ENCODE measurements at places on chromosomes 2 and 18.

- DNase-seq: no peak
These were observed 54.4 kb downstream of the TWIST2 start for GRCh38 chr2:238902285-238902684.

DNA sequence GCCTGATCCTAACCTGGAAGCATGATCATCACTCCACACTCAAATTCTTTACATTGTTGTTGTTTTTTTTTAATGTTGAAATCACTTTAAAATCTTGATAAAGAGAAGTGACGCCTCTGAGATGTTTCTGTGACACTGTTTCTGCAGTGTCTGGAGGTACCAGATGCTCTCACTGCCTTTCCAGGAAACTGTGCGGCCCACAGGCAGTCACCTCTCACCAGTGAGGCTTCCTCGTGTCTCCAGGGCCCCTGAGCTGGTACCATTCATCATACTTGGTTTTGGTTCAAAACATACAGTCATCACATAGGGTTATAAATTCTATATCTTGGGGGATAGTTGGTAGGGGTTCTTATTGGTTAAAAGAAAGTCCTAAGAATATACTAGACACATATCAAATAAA is 10.1 kb upstream of the ID2 start:
- no peak for DNase-seq

DNA sequence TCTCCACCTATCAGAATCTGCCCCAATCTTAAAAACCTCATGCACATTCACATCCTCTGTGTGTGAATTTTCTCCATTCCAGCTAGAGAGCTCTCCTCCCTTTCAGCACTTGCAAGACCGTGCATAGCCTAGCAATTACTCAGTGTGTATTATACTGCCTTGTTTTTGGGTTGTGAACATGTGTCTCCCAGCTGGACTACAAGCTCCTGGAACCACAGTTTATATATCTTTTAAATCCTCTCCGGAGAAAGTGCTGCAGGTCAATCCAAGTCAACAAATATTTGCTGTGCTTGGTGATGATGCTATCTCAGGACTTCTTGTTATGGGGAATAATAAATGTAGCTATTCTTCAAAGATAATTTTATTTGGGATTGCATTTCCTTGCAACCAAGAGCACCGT is 58.2 kb upstream of the MEX3C start:
- no peak for DNase-seq

DNA sequence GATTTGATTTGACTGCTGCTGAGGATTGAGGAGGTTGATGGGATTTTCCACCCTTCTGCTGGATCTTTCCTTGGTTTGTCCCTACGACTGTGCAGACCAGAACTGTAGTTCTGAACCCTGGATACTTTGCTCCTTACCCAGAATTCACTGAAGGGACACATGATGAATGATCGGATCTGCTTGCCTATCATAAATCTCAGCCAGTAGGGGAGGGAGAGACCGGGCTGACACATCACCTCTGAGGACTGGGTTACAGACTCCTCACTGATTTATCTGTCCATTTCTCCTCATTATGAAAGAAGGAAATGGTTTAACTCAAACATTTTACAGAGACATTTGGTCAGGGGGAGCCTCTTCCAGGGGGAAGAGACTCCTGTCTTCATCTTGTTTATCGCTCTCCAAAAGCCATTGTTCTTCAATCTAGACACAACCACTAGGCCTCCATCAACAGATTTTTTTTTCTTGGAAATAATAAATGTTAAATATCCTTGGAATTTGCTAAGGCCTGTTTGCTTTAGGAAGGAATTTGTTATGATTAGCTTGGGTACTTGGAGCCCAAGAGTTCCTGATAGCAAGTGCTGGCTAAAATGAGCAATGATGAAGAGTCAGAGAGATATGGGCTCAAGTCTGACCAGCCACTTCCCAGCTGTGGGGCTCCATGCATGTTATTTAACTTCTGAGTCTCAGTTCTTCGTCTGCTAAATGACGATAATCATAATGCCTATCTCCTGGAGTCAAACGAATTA is 925.5 kb downstream of the SLC4A3 start:
- DNase-seq: no peak

DNA sequence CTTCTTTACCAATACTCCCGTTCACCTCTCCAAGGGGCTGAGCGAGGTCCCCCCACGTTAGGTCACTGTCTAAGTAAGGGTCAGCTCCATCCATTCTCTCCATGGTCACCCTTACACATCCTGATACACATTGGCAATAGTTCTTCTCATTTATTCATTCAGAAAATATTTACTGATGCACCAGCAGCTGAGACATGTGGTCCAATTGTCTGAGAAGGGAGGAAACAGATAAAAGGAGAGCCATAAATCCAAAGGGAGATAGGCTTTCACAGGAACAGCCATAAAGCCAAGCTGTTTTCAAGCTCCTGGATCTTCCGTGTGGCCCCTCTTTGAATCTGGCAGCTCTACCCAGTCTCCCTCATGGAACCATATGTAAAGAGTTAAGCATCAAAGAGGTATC is 121.2 kb downstream of the TXNL1 start:
- DNase-seq: no peak

- DNase-seq: no peak
These were observed 49.7 kb upstream of the ABCA12 start for GRCh38 chr2:215188078-215188477.

- DNase-seq: no peak
These were observed 361.9 kb downstream of the TXNL1 start for GRCh38 chr18:56276466-56276865.

DNA sequence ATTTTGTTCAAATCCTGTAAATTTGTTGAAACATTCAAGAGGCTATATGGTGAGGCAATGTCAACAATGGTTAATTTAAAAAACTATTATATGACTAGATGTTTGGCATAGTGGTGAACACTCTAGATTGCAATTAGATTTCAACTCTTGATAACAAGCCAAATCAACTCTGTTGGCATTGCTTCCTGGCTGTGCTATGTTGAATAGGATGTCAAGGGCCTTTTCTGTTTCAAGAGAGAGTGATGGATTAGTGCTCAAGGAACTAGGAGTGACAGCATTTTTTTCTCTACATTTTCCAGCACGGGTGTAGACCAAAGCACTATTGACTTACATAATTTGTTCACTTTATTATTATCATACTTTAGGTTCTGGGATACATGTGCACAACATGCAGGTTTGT is 172.4 kb upstream of the KCNH7 start:
- DNase-seq: no peak

- no peak for DNase-seq
These were observed 265.9 kb upstream of the SALL3 start for GRCh38 chr18:78713726-78714125.

DNA sequence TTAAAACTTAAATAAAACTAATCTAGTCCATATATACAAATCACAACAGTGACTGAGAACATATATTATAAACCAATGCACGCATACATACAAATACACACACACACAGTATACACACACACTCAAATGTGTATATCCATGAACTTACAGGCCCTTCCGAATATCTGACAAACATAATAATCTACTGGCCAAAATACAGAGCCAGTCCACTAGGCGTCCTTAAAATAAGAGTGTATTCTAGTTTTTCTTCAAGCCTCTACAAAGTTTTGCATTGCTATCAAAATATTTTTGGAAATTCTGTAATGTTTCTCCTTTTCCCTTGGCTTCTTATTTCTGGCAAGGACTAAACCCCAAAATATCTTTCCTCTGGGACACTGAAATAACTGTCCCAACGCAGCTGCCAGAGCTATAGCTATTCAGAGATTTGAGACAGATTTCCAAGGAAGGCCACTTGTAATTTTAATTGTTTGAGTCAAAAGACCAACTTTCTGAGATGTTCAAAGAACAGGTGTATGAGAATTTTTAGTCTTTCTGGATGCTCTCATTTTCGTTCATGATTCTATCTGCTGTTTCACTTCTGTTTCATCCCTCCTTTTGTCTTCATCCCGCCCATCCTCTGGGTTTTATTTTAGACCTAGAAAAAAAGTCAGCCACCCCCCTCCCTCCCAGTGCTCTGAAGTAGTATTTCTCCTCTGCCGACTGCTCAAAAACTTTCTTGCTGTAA is 24.1 kb upstream of the SP3 start:
- DNase-seq: no peak

GRCh38 chr2:129748653-129749052 is 230.8 kb upstream of the RAB6C start:
- DNase-seq: no peak

DNA sequence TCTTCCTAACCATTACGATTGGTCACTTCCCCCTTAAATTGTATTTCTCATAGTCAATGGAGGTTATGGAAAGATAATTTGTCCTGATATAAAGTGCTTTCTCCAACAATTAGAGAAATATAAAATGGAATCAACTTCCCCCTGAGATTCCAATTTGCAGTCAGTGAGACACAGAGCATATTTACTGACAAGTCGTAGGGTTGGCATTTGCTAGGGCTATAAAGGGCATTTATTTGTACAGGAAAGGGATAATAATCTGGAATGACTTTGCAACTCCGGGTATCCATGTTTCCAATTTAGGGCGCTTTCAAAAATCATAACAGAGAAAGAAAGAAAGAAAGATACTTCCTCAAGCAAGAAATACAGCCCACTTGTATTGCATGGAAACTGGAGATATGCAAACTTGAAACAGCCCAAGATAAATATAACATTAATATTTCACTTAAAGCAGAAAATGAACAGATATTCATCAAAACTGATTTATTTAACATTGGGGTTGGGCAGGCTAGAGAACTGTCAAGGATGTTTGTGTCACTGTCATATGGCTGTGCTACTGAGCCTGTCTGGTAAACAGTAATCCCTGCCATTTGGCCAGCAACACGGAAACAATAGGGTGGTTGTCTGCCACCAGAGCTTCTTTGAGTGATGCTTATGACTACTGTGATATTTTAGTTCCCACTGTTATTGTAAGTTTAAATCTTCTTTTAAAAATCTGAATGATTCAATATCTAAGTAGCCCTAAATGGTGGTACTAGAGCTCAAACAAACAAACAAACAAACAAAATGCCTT is 621.8 kb downstream of the LRP1B start:
- DNase-seq: no peak

DNA sequence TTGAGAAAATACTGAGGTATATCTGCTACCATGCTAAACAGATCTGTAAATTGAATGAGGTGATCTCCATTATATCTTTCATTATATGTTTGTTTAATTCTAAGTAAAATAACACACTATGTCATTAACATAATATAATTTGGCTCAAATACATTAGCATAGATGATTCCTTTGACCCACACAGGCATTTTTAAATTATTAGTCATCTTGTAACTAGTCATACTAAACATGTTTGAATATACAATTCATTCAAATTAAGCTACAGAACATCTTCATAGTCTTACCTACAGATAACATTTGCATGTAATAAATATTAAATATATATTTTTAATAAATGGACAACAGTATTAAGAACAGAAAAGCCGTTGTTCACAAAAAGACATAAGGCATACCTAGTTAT is 52.7 kb upstream of the KYNU start:
- no peak for DNase-seq

DNA sequence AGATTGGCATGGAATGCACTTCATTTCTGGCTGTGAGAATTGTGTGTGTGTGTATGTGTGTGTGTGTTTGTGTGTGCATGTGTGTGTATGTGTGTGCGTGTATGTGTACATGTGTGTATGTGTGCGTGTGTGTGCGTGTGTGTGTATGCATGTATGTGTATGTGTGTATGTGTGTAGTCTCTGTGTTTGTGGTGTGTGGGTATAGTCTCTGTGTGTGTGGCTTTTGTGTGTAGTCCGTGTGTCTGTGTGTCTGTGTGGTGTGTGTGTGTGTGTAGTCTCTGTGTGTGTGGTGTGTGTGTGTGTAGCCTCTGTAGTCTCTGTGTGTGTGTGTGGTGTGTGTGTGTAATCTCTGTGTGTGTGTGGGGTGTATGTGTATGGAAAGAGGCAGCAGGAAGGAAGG is 247.3 kb upstream of the SOX11 start:
- DNase-seq: no peak

- no peak for DNase-seq
These were observed 297.4 kb upstream of the GCFC2 start for GRCh38 chr2:76008001-76008702.

DNA sequence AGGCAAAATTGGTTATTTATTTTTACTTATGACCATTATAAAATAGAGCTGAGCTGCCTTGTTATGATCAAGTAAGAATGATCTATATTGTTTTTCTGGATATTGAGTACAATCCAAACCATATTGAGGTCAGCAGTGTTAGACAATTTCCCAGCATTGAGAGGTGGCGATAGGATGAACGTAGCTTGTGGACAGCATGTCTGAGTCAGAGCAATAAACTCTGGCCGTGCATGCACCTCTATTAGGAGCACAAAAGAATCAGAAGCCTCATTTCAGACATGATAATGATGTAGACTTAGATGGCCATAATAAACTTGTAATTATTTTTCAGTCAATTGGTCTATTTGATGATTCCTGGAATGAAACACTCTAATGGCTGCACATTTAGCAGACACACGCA is 491.6 kb downstream of the RIT2 start:
- DNase-seq: no peak

GRCh38 chr18:65587491-65587890 is 163.3 kb upstream of the CDH7 start:
- no peak for DNase-seq
